ENCODE measurements at places on chromosomes 4 and X. TPM values are rescaled to one million over a fixed set of nuclear protein-coding genes. Genes with fewer than 3 reads are reported as not detected.

- peaks cover 12% of the 10 kb centered on the region for H3K4me1 ChIP-seq
- H3K27me3 ChIP-seq = peaks cover 6% of the 10 kb centered on the region
- no peaks in the 10 kb centered on the region for H3K36me3 ChIP-seq
- no peak overlapping the region for H3K4me3 ChIP-seq
- H3K27ac ChIP-seq = no peak overlapping the region
These were observed 75.6 kb upstream of the RXFP1 start for GRCh38 chr4:158446106-158446505.

DNA sequence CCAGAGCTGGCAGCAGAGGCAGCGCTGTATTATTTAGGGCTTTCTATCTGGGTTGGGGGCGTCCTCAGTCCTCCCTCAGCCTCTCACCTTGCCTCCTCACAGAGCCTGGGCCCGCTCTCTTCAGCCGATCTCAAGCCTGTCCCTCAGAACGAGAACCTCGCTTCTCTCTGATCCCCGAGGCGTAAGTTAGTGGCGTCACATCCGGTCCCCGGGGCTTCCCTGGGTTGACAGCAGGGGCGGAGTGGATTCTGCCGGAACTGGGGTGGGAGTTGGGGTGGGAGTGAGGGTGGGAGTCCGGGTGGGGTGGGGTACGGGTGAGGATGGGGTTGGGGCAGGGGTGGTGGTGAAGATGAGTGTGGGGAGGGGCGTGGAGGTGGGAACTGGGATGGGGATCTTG lies at the start of gene MAGEA10:
Gene MAGEA10 (minus strand): TSS at position 190 of the 397 bp plus-strand sequence. CDS start 2,957 bp downstream, outside the sequence.
- no peaks in the 10 kb centered on the region for H3K27me3 ChIP-seq
- no peak within 1 kb of the TSS for H3K4me3 ChIP-seq
- no peaks in the 10 kb centered on the region for H3K4me1 ChIP-seq
- no peaks in the 10 kb centered on the region for H3K36me3 ChIP-seq
- no peak for DNase-seq

- no peaks in the 10 kb centered on the region for H3K36me3 ChIP-seq
- H3K4me1 ChIP-seq = no peaks in the 10 kb centered on the region
- no peak overlapping the region for H3K4me3 ChIP-seq
- H3K27me3 ChIP-seq = peaks cover 3% of the 10 kb centered on the region
These were observed 226.8 kb upstream of the GATB start for GRCh38 chr4:151987606-151988005.

DNA sequence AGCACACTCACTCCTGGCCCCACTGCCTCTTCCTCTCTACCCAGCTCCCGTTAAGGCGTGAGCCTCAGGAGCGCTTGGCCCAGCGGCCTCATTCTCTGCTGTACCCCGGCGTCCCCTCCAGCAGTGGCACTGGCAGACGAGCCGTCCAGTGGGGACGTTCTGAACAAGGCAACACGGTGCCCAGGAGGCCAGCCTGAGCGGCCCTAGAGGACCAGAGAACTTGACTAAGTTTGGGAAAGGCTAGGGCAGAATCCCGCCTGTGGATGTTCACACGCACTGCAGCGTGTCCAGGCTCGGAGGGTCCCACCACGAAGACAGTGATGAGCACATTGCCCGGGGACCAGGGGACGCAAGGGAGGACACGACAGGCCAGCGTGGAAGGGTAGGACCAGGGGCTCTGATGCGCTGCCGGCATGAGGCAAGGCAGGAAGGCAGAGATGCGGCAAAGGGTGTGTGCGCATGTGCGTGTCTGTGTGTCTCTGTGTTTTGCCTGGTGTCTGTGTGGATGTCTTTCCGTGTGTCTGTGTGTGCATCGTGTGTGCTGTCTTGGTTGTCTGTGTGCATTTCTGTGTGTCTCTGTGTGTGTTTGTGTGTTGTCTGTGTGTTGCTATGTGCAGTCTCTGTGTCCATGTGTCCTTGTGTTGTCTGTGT lies 89.4 kb downstream of the ABLIM2 start:
- peaks cover 22% of the 10 kb centered on the region for H3K27me3 ChIP-seq
- no peaks in the 10 kb centered on the region for H3K4me1 ChIP-seq
- DNase-seq = no peak

The CYTL1 gene
- 82.4 TPM for total RNA-seq

The IL21 gene
- total RNA-seq = not detected

GRCh38 chr4:111393781-111394180 lies 751.5 kb upstream of the FAM241A start:
- no peak overlapping the region for H3K27ac ChIP-seq
- no peaks in the 10 kb centered on the region for H3K4me1 ChIP-seq
- H3K4me3 ChIP-seq = no peak overlapping the region
- no peak for DNase-seq

- no peak overlapping the region for H3K4me3 ChIP-seq
- no peak for DNase-seq
- H3K27me3 ChIP-seq = no peaks in the 10 kb centered on the region
- no peaks in the 10 kb centered on the region for H3K4me1 ChIP-seq
- H3K36me3 ChIP-seq = no peaks in the 10 kb centered on the region
These were observed 238.8 kb downstream of the GRIA3 start for GRCh38 chrX:123422875-123423274.

The FGB gene
- not detected for total RNA-seq

- no peaks in the 10 kb centered on the region for H3K36me3 ChIP-seq
- H3K27ac ChIP-seq = no peak overlapping the region
- no peaks in the 10 kb centered on the region for H3K4me1 ChIP-seq
- no peaks in the 10 kb centered on the region for H3K27me3 ChIP-seq
- no peak for DNase-seq
These were observed 87.0 kb upstream of the NDP start for GRCh38 chrX:44060221-44060620.

- H3K36me3 ChIP-seq = no peaks in the 10 kb centered on the region
- peaks cover 9% of the 10 kb centered on the region for H3K27me3 ChIP-seq
- no peak for DNase-seq
- no peak overlapping the region for H3K4me3 ChIP-seq
These were observed 96.8 kb upstream of the MAP9 start for GRCh38 chr4:155473420-155474095.

The BCAP31 gene
- 172 TPM for total RNA-seq

GRCh38 chr4:188534917-188535316 lies 395.7 kb downstream of the TRIML1 start:
- no peak for DNase-seq
- no peak overlapping the region for H3K27ac ChIP-seq
- H3K36me3 ChIP-seq = peaks cover 6% of the 10 kb centered on the region
- H3K4me3 ChIP-seq = no peak overlapping the region
- no peaks in the 10 kb centered on the region for H3K4me1 ChIP-seq
- no peaks in the 10 kb centered on the region for H3K27me3 ChIP-seq

DNA sequence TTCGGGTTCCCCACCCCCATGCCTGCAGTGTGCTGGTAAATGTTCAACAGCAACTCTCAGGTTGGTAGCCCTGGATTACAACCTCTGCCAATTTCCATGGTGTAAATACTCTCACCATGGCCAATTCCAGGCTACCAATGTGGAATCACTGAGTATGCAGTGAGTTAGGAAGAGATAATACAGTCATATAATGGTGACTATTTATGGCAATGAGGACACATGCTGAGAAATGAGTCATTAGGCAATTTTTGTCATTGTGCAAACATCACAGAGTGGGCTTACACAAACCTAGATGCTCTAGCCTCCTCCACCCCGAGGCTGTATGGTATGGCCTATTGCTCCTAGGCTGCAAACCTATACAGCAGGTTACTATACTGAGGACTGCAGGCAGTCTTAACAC lies 4.6 kb upstream of the CLDN24 start:
- H3K4me3 ChIP-seq = no peak overlapping the region
- H3K4me1 ChIP-seq = peaks cover 3% of the 10 kb centered on the region
- peak; percentile 46 for DNase-seq
- no peak overlapping the region for H3K27ac ChIP-seq

GRCh38 chr4:174118171-174118570 lies 165.3 kb downstream of the FBXO8 start:
- H3K4me3 ChIP-seq = no peak overlapping the region
- H3K4me1 ChIP-seq = peaks cover 1% of the 10 kb centered on the region
- no peak overlapping the region for H3K27ac ChIP-seq
- H3K36me3 ChIP-seq = no peaks in the 10 kb centered on the region
- peaks cover 57% of the 10 kb centered on the region for H3K27me3 ChIP-seq

GRCh38 chr4:25803720-25804225 lies 59.0 kb downstream of the SEL1L3 start:
- no peak overlapping the region for H3K4me3 ChIP-seq
- DNase-seq = no peak
- no peaks in the 10 kb centered on the region for H3K4me1 ChIP-seq

The NXF2B gene
- total RNA-seq = not detected

- DNase-seq = no peak
- no peaks in the 10 kb centered on the region for H3K4me1 ChIP-seq
- H3K36me3 ChIP-seq = no peaks in the 10 kb centered on the region
These were observed 54.0 kb upstream of the CHRNA9 start for GRCh38 chr4:40281099-40281498.

The DGAT2L6 gene
- not detected for total RNA-seq

DNA sequence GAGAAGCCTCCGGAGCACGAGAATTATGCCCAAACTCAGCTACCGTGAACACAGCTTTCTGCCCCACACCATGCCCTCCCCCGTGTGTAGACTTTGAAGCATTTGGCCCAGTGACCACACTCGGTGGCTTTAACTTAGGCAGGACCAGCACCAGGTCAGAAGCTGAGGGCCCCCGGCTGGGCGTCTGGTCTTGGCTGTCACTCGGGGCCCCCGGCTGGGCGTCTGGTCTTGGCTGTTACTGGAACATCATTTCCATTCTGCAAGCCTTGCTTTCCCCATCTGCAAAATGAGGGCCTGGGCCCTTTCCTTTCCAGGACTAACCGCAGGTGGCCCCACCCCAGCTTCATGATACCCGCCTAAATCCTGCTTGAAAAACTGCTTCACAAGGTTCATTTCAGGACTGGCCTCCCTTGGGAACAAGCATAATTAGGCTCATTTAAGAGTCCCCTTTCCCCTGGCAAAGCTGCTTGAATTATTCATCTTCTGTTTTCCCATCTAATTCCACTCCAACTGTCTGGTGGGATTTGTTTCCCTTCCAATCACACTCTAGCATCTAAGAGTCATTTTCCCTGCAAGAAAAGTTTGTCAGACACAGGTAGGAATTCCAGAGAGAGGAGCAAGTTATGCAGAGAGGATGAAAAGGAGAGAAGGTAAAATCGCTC lies 82.5 kb downstream of the WFS1 start:
- peaks cover 12% of the 10 kb centered on the region for H3K27me3 ChIP-seq
- no peak for DNase-seq
- H3K36me3 ChIP-seq = no peaks in the 10 kb centered on the region

- peaks cover 64% of the 10 kb centered on the region for H3K27me3 ChIP-seq
- DNase-seq = no peak
- H3K4me3 ChIP-seq = no peak overlapping the region
- no peak overlapping the region for H3K27ac ChIP-seq
- no peaks in the 10 kb centered on the region for H3K36me3 ChIP-seq
These were observed 28.3 kb downstream of the ZFYVE28 start for GRCh38 chr4:2390146-2390545.
